ENCODE measurements at places on chromosomes 1 and 21.
A peak's percentile ranks its signal among the peaks of the same experiment; 100 is the strongest.

DNA sequence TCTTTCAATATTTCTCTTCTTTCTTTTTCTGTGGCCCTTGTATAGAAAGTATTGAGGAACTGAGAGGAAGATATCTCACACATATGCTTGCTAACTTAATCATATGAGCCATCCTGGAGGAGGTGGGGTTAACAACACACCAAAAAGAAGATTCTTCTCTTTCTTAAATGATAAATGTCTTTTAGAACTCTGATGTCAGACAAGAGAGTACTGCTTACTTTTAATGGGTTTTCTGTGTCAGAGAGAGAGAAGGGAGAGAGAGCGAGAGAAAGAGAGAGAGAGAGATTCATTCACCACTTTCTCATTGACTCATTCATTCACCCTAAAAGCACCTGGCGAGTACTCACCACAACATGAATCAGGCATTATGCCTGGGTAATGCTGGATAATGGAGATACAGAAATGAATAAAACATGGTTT, 250.3 kb upstream of the SGIP1 start:
- no peak for DNase-seq

DNA sequence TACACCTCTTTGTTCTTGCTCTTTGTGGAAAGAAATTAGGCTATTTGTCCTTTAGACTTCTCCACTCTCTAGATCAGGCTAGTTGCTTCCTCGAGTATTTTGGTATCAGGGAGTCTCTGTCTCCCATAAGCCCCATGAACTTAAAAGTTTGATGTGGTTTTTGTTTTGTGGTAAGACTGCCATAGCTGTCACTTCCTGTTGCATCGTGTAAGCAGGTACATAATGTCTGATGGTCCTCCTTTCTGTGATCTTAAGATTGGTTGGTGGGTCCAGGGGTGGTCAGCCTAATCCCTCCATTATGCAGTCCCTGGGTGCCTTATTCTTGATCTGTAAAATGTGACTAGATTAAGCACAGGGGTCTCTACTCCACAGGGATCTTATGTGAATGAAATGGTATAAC, 23.1 kb downstream of the CD53 start:
- DNase-seq: no peak

DNA sequence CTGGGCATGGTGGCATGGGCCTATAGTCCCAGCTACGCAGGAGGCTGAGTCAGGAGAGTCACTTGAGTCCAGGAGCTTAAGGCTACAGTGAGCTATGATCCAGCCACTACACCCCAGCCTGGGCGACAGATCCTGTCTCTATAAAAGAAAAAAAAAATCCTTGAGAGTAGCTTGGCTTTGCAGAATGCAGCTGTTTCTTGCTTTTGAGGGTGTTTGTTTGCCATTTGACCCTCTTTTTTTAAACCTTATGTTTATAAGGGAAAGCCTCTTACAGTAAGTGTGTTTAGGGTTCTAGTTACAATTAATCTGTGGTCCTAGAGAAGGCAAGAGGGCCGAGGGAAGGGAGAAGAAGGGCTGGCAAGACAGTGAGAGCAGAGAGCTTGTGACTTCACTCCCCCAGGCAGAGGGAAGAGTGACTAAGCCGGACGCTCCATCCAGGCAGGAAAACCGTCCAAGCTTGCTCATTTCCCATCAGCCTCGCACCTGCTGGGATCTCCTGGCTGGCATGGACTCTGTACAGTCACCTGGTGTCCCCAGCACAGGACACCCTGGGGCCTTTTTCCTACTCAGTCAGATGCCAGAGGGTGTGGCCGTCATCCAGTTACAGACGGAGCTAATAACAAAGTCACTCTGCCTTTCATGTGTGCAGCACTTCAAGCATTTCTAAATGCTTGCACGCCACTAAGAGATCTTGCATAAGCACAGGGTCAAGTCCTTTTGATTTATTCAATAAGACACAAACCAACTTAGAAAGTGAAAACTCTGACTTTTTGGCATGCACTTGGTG, 55.5 kb upstream of the PSEN2 start:
- DNase-seq: no peak

GRCh38 chr1:185287451-185287850, 29.6 kb downstream of the IVNS1ABP start:
- DNase-seq: no peak

DNA sequence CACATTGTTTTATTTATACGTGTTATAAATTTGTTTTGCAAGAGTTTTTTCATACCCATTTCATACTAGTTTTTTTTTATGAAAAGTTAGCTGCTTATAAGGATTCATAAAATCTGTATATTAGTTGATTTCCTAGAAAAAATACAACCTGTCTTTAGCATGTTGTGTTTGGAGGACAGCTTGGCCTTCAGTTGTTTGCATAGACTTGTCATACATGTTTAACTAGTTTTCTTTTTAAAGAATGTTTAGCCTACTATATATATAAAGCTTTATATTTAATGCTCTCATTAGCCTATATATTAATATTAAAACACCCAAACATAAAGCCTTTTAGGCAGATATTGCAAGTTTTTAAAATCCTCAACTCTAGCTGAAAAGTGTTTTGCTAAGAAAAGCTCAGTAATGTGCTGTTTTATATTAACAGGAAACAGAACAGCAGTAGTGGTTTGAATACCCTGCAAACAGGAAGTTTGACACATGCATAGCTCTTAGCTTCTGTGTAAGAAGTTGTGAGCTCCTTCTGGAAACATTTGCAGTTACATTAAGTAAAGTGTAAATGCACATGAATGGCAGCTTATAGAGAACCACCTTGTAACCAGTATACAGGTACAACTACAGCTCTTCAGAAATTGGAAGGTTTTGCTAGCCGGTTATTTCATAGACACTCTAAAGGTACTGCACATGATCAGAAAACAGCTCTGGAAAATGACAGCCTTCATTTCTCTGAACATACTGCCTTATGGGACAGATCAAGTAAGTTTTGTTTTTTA, at the start of gene PRKACB:
PRKACB (plus strand) TSS at position 476 of the 770 bp plus-strand sequence; CDS start at position 567, 91 bp downstream.
- DNase-seq: peak; percentile 23

- DNase-seq: no peak
These were observed 154.4 kb downstream of the SETD4 start for GRCh38 chr21:35905963-35906345.

DNA sequence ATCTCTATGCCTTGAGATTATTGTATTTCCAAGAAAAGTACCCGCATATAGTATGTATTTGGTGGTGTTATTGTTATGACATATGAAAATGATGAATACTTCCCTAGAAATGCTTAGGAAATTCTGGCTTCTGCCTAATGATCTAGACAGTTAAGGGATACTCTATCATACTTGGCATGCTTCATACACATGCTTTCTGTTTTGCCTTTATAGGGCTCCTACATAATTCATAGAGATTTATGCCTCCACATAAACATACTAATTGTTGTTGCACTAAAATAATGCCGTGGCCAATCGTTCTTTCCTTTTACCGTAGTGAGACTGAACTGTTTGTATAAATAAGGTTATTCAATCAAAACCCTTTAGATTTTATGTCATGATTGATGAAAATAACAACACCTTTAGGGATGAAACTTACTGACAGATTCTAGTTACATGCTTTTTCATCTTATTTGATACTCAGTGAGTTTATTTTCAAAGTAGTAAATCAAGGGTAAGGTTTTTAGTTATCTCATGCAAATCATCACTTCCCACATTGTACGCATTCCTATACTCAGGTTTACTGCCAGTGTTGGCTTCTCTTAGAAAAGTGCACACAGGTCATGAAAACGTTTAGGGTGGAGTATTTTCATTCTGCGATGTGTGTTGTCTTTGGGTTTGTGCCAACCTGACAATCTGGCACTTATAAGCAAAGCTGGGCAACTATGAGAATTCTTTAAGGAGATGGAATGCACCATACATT, 40.5 kb upstream of the SCYL3 start:
- no peak for DNase-seq

- DNase-seq: no peak
These were observed 148.2 kb downstream of the RWDD3 start for GRCh38 chr1:95382000-95382786.

- DNase-seq: no peak
These were observed 106.1 kb upstream of the RUNX3 start for GRCh38 chr1:25036117-25036546.

DNA sequence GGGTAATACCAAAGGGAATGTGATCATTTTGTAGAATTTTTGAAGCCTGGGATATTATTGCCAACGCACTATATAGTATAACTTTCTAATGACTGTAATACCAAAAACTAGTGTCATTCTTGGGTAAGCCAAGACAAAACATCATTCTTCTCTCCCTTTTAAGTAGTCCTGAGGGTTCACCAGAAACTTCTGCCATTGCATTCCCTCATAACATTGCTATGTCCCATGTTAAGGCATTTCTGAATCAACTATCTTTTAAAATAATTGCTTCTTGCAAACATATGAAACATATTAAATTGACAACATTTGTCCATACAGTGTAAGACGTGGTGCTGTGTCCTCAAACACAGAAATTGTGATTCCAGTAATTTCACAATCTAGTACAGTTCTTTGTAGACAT, 29.9 kb upstream of the C1orf21 start:
- no peak for DNase-seq

DNA sequence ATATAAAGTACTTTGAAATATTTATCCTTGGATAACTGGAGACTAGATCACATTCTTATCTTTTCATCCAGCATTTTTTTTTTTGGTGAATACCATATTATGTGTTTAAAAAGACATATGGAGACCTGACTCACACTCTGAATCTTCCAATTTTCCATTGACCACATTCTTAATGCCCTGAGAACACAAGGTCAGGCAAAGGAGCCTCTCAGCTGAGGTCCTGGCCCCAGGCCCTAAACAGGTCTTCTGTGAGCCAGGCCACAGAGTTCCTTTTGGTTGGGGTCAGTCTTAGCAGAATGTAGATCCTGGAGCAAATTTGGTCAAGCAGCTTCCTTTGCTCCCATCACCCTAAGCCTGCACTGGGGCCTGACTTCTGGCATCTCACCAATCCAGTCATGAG, 390.1 kb upstream of the ST6GALNAC5 start:
- no peak for DNase-seq

DNA sequence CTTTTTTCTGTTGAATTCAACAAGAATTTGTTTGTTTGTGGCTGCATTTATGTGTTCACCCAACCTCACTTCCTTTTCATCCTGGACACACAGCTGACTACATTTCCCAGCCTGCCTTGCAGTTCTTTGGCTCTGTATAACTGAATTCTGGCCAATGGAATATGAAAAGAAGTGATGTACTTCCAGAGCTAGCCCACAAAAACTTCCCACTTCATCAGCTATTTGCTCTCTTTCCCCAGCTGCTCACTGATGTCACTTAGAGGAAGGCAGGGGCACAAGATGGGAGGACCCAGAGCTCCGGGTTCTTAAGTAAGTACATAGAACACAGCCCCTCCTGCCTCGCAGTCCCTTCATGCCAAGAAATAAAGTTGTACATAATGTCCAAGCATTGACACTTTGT, 235.0 kb upstream of the FGGY start:
- no peak for DNase-seq

- no peak for DNase-seq
These were observed 22.5 kb upstream of the CAP1 start for GRCh38 chr1:40017951-40018575.

DNA sequence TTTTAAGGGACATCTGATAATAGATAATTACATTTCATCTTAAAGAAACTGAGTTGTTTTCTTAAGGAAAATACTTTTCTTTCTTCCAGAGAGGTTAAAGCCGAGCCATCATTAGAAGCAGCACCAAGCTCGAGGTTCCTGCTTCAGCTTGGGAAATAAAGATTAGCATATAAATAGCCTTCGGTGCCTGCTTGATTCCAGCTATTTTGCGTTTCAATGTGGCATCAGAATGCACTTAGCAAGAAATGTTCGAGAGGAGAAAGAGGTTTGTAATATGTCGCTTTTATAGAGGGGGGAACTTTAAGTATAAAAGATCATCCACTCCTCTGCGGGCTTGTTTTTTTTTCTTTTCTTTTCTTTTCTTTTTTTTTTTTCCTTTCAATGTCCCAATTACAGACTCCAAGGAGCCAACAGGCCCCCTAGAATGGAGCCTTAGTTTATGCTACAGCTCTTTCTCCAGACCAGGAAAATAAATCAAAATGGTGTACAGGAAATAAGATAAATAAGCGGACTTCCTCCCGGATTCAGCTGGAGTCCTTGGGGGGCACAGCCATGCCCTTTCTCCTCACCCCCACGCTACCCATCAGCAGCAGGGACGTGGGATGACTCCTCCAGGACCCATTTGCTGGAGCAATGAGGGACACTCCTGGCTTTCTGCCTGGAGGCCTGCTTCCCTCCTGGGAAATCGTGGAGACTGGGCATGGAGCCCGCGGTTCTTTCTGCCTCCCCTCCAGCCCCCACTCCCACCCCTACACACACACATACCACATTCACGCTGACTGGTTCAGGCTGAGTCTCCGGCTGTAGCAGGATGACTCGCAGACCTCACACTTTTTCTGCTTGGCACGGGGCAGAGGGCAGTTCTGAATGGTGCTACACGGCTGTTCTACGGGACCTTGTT, 131.6 kb downstream of the RRAGC start:
- DNase-seq: no peak

GRCh38 chr1:247331525-247332214, at the start of gene ZNF496:
Gene ZNF496 (minus strand): TSS chr1:247331867. CDS start chr1:247329578, 2,289 bp downstream.
- peak; percentile 28 for DNase-seq

GRCh38 chr1:14340002-14340785, 258.3 kb upstream of the KAZN start:
- DNase-seq: no peak

- DNase-seq: no peak
These were observed 2065.2 kb downstream of the MRPL39 start for GRCh38 chr21:23542097-23542496.

GRCh38 chr1:231734417-231734816, 107.8 kb downstream of the DISC1 start:
- DNase-seq: no peak

GRCh38 chr21:34072145-34073031, 990 bp upstream of the MRPS6 start:
- DNase-seq: no peak

GRCh38 chr21:40516335-40516734, 330.6 kb downstream of the DSCAM start:
- no peak for DNase-seq

DNA sequence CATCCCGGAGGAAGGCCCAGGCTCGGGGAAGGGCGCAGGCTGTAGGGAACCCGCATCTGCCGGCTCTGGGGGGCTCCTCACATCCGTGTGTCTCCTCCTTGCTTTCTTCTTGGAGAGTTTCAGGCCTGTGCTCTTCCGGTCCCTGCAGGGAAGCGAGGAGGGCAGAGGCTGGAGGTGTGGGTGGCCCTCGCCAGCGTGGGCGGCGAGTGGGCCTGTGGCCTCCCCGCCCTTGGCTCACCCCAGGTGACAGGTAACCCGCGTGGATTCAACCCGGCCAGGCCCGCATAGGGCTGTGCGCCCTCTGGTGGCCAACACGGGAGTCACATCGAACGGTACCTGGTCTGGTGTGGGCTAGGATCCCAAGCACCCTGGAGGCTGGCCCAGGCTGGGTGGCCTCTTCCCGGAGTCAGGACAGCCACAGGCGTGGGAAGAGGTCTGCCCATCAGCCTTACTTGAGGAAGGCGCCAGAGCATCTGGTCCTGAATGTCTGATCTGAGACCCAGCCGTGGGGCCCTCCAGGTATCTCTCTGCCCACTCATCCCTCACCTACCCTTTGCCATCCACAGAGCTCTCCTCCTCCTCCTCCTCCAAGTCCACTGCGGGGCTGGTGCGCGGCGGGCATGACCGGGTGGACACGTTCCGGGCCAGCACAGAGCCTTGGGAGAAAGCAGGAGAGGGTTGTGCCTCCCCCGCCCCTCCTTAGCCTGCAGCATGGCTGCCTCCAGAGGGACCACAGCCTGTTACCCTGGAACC, 9.6 kb upstream of the TNFRSF25 start:
- peak; percentile 86 for DNase-seq

GRCh38 chr1:224903955-224904354, 25.5 kb upstream of the DNAH14 start:
- DNase-seq: no peak
